SJSA1 (cell line): ENCODE measurements at places on chromosomes 7 and 10.
A peak's percentile ranks its signal among the peaks of the same experiment; 100 is the strongest.

DNA sequence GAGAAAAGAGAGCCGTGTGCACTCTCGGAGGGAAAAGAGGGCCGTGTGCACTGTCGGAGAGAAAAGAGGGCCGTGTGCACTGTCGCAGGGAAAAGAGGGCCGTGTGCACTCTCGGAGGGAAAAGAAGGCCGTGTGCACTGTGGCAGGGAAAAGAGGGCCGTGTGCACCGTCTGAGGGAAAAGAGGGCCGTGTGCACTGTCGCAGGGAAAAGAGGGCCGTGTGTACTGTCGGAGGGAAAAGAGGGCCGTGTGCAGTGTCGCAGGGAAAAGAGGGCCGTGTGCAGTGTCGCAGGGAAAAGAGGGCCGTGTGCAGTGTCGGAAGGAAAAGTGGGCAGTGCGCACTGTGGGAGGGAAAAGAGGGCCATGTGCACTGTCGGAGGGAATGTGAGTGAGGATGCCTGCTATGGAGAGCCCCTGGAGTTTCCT is 188.7 kb downstream of the DNAJB6 start:
- no peak for DNase-seq
- H3K36me3 ChIP-seq, result no peaks in the 10 kb centered on the region
- H3K4me1 ChIP-seq, result no peaks in the 10 kb centered on the region
- no peaks in the 10 kb centered on the region for H3K27me3 ChIP-seq
- no peak overlapping the region for H3K27ac ChIP-seq

GRCh38 chr7:122299624-122300210 is 4.8 kb downstream of the FEZF1 start:
- no peaks in the 10 kb centered on the region for H3K4me1 ChIP-seq
- no peaks in the 10 kb centered on the region for H3K36me3 ChIP-seq
- no peak overlapping the region for H3K4me3 ChIP-seq
- peaks cover 5% of the 10 kb centered on the region; the same call in 1 of the 2 replicates for H3K27me3 ChIP-seq
- no peak for DNase-seq

GRCh38 chr7:7870555-7870954 is 98.0 kb upstream of the GLCCI1 start:
- H3K4me1 ChIP-seq, result no peaks in the 10 kb centered on the region
- no peaks in the 10 kb centered on the region for H3K27me3 ChIP-seq
- H3K27ac ChIP-seq, result no peak overlapping the region

DNA sequence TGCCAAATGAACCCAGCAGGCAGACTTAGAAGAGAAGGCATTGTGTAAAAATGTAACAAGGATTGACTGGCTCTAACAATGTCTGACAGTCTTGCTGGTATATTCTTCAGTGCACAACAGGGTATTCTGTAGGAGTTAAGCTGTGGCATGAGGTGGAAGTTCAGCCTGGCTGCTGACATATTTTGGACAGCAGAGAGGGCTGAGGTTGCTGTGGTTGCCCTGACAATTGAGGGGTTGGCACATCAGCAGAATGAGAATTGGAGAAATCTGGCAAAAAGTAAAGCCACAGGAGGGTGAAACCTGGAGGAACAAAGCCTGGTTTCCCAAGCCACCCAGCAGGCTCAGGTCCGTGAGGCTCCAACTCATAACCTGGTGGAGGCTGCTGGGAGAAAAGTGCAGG is 220.2 kb downstream of the JAZF1 start:
- no peaks in the 10 kb centered on the region for H3K27me3 ChIP-seq
- no peak overlapping the region for H3K4me3 ChIP-seq
- DNase-seq, result no peak
- no peaks in the 10 kb centered on the region for H3K36me3 ChIP-seq
- peaks cover 13% of the 10 kb centered on the region for H3K4me1 ChIP-seq
- no peak overlapping the region for H3K27ac ChIP-seq

DNA sequence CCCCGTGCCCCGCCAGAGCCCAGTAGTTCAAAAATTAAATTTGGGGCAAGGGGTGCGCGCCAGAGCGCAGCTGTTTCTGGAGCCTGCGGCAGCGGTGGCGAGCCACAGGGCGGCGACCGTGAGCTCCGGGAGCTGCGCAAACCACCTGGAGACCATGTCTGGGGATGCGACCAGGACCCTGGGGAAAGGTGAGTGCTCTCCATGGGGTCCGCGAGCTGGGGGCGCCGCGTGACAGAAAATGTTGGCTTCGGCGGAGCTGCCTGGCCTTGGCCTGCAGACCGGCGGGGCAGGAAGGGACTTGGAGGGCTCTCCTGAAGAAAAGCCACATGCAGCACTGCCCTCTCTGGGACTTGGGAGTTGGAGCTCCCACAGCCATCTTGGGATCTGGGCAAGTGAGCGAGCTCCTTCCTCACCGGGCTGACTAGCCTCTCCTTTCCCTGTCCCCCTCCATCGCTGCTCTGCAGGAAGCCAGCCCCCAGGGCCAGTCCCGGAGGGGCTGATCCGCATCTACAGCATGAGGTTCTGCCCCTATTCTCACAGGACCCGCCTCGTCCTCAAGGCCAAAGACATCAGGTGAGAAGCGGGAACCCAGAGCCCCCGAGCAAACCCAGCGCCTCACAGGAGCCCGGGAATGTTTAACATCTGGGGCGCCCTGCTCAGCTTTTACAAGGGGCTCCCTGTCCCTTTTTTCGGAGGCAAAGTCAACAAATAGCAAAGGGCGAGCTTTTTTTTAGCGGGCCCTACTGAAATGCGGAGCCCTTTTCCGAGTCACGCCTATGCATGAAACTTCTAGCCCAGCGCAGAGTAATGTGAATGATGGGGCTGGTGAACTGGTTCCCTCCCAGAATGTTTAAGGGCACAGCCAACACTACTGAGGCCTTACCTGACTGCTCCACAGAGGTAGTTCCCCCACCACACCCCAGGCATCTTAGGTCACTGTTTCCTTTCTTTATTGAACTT is 6.1 kb downstream of the GSTO2 start:
- peaks cover 11% of the 10 kb centered on the region for H3K27me3 ChIP-seq
- DNase-seq, result peak; percentile 28
- H3K27ac ChIP-seq, result no peak overlapping the region
- H3K36me3 ChIP-seq, result no peaks in the 10 kb centered on the region
- H3K4me1 ChIP-seq, result no peaks in the 10 kb centered on the region; the same call in 1 of the 2 replicates

DNA sequence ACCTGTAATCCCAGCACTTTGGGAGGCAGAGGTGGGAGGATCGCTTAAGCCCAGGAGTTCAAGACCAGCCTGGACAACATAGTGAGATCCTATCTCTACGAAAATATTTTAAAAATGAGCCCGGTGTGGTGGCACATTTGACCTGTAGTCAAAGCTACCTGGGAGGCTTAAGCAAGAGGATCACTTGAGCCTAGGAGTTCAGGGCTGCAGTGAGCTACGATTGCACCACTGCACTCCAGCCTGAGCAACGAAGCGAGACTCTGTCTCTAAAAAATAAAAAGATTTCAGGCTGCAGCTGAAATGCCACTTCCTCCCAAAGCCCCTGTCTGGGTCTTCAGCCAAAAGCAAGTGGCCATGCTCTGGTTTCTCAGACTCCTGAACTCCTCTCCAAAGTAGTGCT is 38.7 kb upstream of the CARD11 start:
- no peaks in the 10 kb centered on the region for H3K27me3 ChIP-seq
- H3K36me3 ChIP-seq, result no peaks in the 10 kb centered on the region
- H3K4me1 ChIP-seq, result no peaks in the 10 kb centered on the region; the same call in 1 of the 2 replicates
- H3K4me3 ChIP-seq, result no peak overlapping the region
- no peak overlapping the region for H3K27ac ChIP-seq

GRCh38 chr7:19869979-19870378 is 96.6 kb upstream of the TMEM196 start:
- DNase-seq, result no peak
- no peaks in the 10 kb centered on the region for H3K36me3 ChIP-seq
- H3K4me3 ChIP-seq, result no peak overlapping the region
- H3K27me3 ChIP-seq, result no peaks in the 10 kb centered on the region
- no peaks in the 10 kb centered on the region for H3K4me1 ChIP-seq

GRCh38 chr10:100325158-100325557 is 4.9 kb downstream of the PKD2L1 start:
- H3K4me3 ChIP-seq, result no peak overlapping the region
- no peaks in the 10 kb centered on the region for H3K36me3 ChIP-seq
- no peaks in the 10 kb centered on the region for H3K4me1 ChIP-seq
- peaks cover 43% of the 10 kb centered on the region for H3K27me3 ChIP-seq
